ENCODE measurements at places on chromosomes 3 and 15. TPM values are rescaled to one million over a fixed set of nuclear protein-coding genes. Genes with fewer than 3 reads are reported as not detected.

The CHDH gene
- 9.3 TPM for total RNA-seq

The FAM131A gene
- total RNA-seq: 36.3 TPM

The STAC gene
- 0.43 TPM for total RNA-seq

The SPTBN5 gene
- 3.4 TPM for total RNA-seq

The HESX1 gene
- total RNA-seq: not detected

The MYZAP gene
- total RNA-seq: 966 TPM

The NMB gene
- total RNA-seq: 1.9 TPM

The ESYT3 gene
- total RNA-seq: 0.65 TPM

The RAD51 gene
- 0.43 TPM for total RNA-seq

The NRG4 gene
- not detected for total RNA-seq

The SLC12A1 gene
- total RNA-seq: not detected

The AMT gene
- total RNA-seq: 32.2 TPM

GRCh38 chr3:57872606-57873005, 116.5 kb downstream of the SLMAP start:
- DNase-seq: no peak

DNA sequence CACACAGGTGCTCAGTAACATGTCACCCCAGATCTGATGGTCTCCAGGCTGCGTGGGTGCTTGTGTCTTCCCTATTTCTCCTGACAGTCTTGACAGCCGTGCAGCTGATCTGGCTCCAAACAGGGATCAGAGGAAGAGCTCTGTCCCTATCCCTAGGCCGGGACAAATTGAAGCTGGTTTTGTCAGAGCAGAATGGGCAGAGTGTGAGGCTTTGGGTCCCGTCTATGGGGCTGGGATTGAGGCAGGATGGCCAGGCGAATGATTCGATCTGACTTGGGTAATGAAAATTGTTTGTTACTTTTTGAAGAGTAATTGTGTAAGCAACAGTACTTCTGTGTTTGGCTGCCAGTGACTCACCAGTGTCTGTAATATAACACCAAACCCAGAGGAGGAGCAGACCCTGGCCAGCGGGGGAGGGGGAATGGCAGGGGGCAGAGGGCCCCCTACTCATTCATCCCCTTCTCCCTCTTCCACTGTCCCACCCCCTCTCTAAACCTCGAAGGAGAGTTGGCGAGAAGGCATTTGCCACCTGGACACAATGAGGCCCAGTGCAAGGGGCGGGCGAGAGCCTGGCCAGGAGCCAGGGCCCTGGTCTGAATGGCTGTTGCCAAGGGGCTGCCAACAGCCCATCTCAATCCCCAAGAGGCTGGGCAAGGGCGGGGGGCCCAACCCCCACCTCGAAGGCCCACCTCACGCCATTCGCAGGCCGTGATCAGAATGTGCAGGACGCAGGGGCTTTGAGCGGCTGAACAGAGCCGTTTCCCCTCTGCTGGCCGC, 4.9 kb upstream of the MAGEF1 start:
- DNase-seq: peak; percentile 44

GRCh38 chr3:183239046-183239445, 14.0 kb upstream of the B3GNT5 start:
- DNase-seq: no peak

DNA sequence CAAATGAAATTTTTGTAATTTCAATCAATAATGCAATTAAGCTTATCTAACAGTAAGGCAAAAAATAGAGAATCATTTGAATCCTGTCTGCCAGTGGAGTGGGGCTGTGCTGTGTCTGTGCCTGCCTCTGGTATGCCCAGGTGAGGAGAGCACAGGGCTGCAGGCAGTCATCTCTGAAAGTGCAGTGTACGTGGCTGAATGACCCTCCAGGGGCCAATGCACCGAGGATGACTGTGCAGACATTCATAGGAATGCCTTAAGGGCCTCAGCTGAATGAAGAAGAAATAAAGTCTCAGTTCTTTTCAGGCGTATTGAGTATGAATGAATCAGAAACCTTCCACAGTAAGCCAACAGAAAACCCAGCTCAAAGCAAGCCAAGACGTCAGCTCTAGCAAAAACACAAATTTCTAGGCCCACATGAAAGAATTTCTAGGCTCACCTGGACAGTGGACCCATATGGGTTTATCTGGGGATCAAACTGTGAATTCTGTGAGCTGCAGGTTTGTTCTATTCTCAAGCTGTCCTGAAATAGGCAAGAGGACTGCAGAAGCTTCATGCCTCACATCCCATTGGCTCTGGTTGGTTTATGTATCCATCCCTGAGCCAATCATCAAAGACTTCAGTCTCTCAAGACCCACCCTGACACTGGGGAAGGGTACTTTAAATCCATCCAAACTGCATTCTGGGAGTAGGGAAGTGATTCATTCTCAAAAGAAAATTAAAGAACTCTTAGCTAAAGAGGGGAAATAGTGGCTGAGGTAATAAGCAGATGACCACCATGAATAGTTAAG, 123.4 kb downstream of the SSR3 start:
- DNase-seq: no peak

DNA sequence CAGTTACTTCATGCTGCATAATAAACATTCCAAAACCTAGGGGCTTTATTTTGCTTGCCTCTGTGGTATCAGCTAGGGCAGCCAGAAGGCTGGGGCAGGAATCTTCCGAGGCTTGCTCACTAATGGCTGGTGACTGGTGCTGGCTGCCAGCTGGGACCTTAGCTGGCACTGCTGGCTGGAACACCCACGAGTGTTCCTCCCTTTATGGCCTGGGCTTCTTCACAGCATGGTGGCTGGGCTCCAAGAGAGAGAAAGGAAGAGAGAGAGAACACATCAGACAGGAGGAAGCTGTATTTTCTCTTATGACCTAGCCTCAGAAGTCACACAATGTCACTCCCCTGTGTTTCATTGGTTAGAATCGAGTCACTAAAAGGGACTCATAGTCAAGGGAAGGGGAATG, 23.9 kb upstream of the CDCP1 start:
- peak; percentile 72 for DNase-seq

DNA sequence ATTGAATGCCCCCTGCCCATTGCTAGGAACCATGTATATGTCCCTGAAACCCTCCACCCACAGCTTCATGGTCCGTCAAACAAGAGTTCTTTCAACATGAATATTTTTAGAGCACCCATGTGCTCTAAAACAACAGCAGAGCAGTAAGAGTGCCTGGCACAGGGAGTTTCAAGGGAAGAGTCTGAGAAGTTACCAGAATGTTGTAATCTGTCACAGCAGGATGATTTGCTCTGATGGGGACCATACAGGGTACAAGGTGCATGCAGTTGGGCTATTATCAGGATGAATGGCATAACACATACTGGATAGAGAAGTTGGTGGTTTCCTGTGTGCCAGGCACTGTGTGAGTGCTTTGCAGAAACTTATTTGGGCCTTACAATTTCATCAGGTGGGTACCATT, 27.8 kb upstream of the FLNB start:
- no peak for DNase-seq

DNA sequence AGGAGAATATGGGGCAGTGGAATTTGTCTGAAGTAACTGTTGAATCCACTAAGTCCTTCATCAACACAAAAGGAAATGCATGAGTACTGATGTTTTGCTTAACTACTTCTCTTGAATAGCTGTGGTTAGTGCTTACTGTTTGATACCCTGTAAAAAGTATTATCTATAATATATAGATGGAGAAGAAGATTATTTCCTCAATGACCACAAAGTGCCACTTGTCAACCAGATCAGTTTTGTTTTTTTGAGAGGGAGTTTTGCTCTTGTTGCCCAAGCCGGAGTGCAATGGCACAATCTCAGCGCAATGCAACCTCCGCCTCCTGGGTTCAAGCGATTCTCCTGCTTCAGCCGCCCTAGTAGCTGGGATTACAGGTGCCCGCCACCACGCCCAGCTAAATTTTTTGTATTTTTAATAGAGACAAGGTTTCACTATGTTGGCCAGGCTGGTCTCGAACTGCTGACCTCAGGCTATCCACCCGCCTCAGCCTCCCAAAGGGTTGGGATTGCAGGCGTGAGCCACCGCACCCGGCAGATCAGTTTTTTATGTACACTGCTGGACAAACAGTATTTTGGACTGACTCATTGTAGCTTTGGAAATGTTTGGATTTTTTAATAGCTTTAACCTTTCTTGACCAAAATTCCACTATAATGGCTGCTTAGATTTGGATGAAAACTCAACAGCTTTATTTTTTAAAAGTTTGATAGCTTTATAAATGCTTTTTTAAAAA, 1.5 kb upstream of the RPLP1 start:
- DNase-seq: no peak

DNA sequence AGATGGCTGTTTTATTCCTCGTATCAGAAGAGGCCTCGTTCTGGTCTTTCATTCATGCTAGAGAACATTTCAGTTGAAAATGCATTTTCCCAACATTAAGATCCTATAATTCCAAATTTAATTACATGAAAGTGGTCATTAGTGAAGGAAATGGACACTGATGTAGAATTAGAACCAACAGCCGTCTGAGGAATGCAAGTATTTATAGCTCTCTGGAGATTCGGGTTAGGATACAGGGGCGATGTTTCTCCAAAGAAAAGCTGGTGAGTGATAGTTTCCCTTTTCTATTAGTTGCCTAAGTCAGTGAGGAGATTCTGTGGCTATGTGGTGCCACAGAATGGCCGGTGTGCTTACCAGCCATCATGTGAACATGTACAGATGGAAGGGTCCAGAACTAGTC, 109.0 kb upstream of the IL12A start:
- DNase-seq: no peak

DNA sequence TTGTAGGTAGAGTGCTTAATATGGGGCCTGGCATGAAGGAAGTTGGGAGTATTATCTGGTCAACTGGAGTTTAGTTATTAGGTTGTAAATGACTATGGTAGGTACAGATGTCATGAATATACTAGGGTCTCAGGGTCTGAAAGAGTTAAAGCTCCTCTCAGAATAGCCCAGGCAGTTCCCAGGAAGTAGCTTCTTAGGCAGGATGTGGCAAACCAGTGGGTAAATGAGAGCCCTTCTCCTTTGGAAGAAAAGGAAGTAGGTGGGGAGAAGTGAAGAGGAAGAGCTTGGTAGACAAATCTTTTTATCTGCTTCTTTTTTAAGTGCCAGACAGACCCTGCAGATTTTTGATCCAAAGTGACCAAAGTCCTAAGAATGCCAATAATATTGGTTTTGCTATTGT, 24.5 kb downstream of the MAP2K1 start:
- DNase-seq: no peak

DNA sequence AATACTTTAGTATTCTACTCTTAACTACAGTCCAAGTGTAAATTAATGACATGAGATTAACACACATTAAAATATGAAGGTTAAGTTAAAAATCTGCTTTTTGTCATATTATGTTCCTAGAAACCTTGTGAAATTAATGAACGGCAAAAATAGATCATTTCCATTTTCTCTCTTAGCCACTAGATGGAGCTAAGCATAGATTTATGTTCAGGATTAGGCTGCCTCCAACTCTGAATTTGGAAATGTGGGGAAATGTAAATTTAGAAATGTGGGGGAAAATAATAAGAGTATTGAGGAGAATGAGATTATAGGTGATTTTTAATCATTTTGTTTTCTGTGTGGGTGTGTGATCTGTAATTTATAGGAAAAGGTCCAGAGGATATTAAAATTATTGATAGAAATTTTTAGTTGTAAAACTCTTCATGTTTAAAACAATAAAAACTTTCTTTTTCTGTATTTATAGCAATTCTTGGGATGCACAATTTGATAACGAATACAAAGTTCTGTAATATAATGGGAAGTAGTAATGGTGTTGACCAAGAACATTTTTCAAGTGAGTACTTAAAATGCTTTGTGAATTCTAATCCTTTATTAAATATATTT, 59.2 kb downstream of the TMOD3 start:
- DNase-seq: no peak

DNA sequence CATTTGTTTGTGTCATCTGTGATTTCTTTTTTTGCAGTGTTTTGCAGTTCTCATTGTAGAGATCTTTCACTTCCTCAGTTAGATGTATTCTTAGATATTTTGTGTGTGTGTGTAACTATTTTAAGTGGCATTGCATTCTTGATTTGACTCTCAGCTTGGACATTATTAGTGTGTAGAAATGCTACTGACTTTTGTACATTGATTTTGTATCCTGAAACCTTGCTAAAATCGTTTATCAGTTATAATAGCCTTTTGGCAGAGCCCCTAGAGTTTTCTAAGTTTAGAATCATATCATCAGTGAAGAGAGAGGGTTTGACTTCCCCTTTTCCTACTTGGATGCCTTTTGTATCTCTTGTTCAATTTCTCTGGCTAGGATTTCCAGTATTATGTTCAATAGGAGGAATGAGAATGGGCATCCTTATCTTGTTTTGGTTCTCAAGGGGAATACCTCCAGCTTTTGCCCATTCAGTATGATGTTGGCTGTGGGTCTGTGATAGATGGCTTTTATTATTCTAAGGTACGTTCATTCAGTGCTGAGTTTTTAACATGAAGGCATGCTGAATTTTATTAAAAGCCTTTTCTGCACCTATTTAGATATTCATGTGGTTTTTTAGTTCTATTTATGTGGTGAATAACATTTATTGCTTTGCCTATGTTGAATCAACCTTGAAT, 211.7 kb downstream of the MBNL1 start:
- DNase-seq: no peak

DNA sequence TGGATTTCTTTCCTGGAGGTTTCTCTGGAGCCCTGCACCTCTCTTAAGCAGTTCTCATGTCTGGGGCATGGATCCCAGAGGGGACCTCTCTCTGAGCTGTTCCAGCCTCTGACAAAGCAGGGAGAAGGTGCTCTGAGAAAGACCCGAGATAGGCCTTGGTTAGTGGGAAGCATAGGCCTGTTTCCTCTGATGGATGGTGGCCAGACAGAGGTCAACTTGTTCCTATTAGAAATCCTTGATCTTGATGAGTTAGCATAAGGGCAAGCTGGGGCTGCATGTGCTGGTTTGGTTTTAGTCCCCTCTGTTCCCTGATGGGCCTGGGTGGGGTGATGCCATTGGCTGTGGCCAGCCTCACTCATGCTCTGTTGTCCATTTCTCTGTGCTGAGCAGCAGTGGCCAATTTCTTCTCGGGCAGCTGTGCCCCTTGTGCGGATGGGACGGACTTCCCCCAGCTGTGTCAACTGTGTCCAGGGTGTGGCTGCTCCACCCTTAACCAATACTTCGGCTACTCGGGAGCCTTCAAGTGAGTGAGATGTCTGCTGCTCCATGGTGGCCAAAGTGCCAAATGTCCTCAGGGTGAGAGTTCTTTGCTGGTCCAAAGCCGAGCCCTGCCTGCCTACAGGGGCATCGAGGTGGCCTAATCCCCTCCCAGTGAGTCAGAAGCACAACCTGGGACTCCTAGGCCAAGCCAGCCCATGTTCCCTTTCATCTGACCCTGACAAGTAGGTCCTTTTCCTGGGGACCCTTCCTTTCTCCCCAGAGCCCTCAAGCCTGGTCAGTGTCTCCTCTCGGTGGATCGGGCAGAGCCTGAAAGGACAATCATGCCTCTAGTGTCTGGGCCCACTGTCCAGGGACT, 9.0 kb downstream of the TF start:
- DNase-seq: no peak

- no peak for DNase-seq
Observed at GRCh38 chr15:70796516-70797310, 33.4 kb upstream of the UACA start.

- DNase-seq: no peak
Observed at GRCh38 chr3:126704494-126705214, 614 bp downstream of the CHCHD6 start.

- no peak for DNase-seq
Observed at GRCh38 chr3:55453886-55454496, 33.1 kb downstream of the WNT5A start.

Data from Right ventricle myocardium superior (tissue), 1 donor.